ENCODE measurements at places on chromosomes 16 and 17.

DNA sequence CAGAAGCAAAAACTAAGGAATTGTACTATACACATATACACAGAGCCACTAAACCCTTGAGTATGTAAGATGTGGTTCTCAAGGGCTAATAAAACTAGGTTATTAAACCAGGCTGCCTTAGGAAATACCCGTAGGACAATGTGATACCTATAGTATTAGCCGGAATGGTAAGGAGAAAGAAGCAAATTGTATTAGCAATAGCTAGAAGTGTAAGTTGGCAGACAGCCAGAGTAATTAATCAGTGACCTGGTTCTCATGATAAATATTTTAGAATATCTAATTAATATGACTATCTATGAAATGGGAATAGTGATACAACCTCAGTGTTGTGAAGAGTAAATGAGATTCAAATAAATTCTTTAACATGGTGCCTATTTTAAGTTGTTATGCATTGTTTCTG lies 18.6 kb downstream of the GDPD1 start:
- DNase-seq, result no peak

DNA sequence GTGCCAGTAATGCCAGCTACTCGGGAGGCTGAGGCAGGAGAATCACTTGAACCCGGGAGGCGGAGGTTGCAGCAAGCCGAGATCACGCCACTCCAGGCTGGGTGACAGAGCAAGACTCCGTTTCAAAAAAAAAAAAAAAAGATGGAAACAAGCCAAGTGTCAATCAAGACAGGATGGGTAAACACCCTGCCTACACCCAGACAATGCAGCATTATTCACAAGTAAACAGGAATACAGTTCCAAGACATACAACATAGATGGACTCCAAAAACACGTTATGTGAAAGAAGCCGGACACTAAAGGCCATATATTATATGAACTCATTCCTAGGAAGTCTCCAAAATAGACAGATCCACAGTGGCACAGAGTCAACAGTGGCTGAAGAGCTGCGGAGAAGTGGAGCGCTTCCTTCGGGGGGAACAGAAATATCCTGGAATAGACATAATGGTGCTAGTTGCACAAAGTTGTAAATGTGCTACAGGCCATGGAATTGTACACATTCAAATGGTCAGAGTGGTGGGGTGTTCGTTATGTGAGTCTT lies 33.9 kb downstream of the ANKRD11 start:
- DNase-seq, result no peak

DNA sequence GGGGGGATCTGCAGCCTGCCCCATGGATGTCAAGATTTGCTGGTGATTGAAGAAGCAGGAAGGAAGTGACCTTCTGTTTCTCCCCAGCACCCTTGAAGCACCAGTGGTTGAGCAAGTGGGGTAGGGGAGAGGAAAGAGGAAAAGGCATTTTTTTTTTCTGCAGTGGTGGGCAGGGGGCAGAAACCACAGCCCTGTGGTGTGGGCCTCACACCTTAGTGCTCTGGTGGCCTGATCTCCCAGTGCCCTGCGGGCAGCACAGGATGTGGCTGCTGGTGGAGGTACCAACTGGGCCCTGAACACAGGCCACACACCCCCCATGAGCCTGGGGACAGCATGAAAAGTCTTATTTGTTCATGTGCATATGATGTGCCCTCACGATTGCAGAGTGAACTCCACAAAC lies 7.1 kb downstream of the ITGAD start:
- DNase-seq, result no peak

- DNase-seq, result no peak
Measured at GRCh38 chr17:40819528-40820125, 2.8 kb downstream of the KRT10 start.

DNA sequence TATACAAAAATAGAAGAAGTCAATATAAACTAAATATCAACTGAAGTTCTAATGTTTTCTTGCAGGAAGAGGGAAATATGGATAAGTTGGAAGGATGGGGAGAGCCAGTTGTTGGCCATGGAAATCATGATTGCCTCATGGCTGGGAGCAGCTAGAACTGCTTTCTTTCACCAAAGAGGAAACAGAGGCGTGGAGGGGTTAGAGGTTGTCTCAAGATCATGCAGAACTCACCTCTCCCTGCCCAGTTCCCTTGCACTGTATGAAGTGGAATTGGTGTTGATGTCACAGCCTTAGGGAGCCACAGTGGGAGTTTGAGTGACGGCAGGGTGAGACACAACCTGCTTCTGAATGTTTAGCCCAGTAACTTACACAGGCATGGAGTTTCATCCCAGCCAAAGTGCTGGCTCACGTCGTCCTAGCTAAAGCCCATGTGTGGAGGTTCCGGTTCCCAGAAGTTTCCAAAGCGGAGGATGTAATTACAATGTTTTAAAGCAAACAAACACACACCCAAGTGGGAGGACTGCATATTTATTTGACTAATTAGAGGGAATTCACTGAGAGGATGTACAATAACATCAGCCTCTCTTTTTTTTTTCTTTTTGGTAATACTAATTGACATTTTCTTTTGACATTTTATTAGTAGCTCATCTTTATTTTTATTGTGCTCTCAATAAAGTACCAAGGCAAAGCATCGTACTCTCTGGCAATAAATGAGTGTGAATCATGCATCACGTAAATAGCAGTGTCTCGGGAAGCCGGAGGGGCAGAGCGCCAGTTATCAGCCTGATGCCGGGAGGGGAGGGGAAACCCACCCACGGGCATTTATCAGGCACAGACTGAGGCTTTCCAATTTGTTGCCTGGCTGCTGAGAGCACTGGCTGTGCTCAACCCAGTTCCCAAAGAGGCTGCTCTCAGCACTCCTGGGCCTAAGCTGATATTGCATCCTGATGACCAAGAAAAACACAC lies 118.7 kb upstream of the CDH5 start:
- no peak for DNase-seq

DNA sequence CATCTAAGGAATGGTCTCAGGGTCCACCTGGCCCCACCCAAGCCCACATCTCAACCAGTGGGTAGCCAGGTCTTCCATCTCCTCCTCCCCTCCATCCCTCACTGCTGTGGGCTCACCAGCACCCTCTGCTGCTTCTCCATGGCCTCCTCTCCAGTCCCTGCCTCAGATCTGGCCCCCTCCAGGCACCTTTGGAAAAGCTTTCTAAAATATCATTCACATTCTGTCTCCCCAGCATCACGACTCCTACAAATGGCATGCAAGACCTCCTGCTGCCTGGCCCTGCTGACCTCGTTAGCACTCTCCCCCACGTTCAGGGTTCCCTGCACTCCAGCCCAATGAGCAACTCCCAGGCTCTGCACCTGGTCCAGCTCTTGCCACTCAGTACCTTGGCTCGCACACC lies 13.7 kb downstream of the GLP2R start:
- no peak for DNase-seq

- DNase-seq, result no peak
Measured at GRCh38 chr16:12544477-12545296, 259.0 kb downstream of the CPPED1 start.

GRCh38 chr17:78828470-78829185 lies 12.0 kb downstream of the USP36 start:
- DNase-seq, result no peak

DNA sequence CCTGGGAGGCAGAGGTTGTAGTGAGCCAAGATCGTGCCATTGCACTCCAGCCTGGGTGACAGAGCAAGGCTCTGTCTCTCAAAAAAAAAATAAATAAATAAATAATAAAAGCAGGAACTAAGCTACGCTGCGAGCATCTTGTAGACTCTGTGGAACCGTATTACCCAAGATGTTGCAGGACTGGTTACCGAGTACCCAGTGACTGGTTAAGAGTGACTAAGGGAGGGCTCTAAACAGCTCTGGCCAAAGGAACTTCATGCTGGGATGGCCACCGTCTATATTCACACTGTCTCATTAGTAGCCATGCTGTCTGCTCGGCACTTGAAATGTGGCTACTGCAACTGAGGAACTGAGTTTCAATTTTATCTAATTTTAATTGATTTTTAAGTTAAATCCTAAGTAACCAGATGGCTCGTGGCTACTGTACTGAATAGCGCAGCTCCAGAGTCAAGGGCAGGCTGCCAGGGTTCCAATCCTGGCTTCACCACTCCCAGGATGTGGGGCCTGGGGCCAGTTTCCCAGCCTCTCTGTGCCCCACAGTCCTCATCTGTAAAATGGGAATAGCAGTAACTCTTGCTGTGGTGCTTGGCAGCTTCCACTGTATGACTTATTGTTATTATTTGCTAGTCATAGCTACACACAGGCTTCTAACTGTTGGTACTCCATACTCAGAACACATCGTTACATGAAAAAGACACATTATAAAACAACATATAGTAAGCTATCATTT lies 3.0 kb downstream of the NTAN1 start:
- no peak for DNase-seq

DNA sequence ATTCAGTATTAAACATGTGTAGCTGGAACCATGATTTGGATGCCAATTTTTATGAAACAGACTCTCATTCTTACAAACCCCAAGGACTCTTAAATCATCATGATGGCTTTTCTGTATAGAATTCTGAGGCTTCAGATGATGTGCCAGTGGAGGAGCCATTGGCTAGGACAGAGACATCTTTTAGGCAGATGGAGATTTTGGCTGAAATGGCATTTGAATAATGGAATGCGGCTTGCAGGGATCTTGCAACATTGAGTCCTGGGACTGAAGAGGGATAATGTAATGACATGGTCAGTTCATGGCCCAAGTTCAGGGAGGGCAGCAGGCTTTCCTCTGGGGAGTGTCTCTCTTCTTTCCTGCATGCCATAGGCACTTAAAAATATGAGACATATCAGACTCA lies 172.4 kb downstream of the ABCA8 start:
- no peak for DNase-seq

- no peak for DNase-seq
Measured at GRCh38 chr17:40931311-40931710, 6.1 kb downstream of the KRT23 start.

- DNase-seq, result no peak
Measured at GRCh38 chr17:76757256-76757655, 19.3 kb downstream of the MFSD11 start.

DNA sequence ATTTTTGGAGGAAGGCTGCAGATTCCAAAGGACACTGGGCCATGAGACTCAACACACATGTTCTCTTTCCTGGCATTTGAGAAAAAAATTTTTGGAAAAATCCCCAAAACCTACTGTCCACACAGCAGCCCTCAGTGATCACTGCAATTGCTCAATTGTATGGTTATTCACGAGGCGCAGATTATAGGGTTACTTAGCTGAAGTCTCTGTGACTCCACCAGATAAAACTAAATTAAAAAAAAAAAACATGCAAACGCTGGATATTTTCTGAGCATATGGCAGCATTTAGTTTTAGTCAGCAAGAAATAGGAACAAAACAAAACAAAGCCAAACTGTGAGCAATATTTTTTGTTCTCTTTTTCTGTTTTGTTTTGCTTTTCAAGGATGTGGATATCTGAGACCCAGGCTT lies 83.8 kb upstream of the FAM20A start:
- no peak for DNase-seq

DNA sequence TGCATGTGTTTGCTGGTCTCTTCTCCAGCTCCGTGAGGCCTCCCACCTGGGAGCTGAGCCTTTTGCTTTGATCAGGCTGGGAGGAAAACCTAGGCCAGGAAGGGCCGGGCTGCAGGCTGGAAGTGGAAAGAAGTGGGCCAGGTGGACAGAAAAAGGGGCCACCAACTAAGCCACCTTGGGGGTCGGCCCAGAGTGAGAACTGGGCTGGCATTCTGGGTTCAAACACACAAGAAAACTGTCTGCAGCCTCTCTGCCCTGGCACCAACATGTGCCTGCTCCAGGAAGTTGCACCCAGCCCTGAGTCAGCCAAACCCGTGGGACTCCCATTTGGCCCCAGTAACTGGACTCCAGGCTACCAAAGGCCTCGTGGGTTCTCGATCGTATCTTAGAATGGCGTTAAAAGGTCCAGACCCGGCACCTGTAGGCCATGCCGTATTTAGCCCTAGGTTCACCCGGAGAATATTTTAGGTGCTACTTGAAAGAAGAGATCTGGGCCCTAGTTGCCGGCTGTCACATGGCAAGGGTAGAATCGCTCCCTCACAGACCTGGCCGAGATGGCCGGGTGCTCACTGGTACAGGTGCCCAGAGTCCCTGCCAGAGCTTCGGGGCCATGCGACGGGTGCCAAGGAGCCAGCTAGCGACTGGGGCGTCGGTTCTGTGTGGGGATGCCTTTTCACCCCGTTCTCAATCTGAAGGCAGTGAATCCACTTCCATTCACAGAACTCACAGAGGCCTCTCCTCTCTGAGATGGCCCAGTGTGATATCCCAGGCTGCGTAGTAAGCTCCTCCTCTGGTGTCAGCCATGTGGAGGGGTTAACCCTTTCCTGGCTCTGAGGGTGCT lies 236.6 kb downstream of the MRTFB start:
- no peak for DNase-seq

- no peak for DNase-seq
Measured at GRCh38 chr17:73711916-73712315, 67.7 kb upstream of the SDK2 start.

GRCh38 chr17:76540381-76541300 lies 797 bp downstream of the PRCD start:
- DNase-seq, result no peak

GRCh38 chr17:41667280-41668041 lies 21.2 kb upstream of the EIF1 start:
- DNase-seq, result no peak

GRCh38 chr16:77385481-77385880 lies 49.4 kb downstream of the ADAMTS18 start:
- DNase-seq, result no peak

- no peak for DNase-seq
Measured at GRCh38 chr16:53358884-53359283, 75.4 kb upstream of the RBL2 start.

DNA sequence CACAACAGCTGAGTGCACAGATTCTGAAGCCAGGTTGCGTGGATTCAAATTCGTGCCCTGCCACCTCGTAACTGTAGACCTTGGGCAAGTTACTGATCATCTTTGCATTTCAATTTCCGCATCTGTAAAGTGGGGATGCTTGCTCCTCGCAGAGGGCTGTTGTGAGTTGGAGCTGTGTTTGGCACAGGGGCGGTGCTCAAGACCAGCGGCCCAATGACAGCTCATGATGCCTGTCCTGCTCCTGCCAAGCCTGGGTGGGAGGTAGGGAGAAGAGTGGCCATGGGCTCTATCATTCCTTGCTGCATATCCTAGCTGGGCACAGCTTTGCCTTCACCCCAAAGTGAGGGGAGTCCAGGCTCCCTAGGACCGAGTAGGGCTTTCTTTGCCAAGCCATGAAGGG lies 12.6 kb downstream of the NXPH3 start:
- DNase-seq, result no peak

- no peak for DNase-seq
Measured at GRCh38 chr16:79628501-79628975, 28.0 kb upstream of the MAF start.

DNA sequence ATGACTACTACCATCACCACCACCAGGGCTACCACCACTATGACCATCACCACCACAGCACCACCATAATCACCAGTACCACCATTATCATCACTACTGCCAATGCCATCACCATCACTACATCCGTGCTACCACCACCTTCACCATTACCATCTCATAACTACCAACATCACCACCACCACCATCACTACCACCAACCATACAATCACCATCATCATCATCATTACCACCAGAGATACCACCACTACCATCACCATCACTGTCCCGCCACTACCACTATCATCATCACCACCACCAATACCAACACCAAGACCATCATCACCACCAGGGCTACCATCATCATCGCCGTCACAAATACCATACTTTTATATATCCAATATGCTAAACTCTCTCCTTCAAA lies 369.6 kb upstream of the DYNLRB2 start:
- no peak for DNase-seq

Measured in AG04449 (cell line).